ENCODE measurements at places on chromosomes 16 and 17.

DNA sequence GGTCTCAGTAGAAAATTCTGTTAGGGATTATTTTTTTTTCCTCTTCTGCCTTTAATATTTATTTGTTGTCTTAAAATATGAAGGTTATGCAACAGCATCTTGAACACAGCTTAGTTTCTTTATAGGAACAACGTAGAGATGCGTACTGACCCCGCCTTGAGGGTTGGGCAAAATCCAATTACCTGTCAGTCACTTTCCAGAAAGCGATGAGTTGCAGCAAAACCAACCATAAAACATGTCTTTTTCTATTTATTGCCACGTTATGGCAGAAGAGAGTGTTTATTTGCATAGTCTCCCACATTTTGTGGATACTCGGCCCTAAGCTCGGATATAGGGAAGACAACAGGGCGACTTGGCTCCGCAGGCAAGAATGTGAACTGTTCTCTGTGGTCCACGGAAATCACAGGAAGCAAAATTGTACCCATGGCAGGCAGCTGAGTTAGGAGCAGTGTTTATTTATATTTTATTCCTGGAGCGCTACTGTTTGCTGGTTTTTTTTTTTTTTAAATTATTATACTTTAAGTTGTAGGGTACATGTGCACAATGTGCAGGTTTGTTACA lies 44.3 kb upstream of the CACNG5 start:
- no peak for DNase-seq

GRCh38 chr16:67986949-67987348 lies 6.7 kb upstream of the DPEP3 start:
- no peak for DNase-seq

- peak; percentile 48 for DNase-seq
Measured at GRCh38 chr17:58991718-58992331, 114.9 kb downstream of the TRIM37 start.

DNA sequence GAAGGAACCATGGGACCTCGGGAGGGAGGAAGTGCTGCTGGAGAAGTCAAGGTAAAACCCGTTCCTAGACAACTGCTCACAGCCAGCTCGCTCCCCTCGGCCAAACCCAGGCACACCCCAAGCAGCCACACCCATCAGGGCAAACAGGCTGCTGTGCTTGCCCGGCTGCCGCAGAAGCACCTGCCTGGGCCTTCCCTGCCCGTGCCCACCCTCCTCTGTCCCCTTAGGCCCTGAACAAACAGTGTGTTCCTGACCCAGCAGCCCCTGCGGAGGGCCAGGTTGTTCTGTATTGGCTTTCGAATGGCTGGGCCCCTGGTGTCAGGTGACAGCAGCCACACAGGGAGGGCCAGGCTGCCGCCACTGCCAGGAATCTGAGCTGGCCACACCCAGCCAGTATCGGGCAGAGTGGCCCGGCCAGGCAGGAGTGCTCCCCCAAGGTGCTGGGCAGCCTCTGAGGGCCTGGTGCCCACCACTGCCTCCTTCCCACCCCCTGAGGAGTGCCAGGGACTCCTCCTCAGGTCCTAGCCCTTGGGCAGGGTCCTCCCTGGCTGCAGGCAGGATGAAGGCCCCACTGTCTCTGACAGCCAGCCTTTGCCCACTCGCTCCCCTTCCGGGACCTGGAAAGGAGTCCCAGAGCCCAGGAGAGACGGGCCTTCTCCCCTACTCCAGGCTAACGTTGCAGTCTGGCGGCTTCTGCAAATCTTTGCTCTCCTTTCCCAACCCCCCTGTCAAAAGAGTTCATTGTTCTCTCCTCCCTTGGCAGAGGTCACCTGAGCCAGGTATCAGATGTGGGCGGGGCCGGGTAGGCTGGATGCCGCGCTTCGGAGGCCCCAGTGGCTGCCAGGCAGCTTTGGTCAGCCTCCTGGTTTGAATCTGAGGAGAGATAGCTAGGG lies 24.0 kb downstream of the LLGL2 start:
- DNase-seq = no peak

DNA sequence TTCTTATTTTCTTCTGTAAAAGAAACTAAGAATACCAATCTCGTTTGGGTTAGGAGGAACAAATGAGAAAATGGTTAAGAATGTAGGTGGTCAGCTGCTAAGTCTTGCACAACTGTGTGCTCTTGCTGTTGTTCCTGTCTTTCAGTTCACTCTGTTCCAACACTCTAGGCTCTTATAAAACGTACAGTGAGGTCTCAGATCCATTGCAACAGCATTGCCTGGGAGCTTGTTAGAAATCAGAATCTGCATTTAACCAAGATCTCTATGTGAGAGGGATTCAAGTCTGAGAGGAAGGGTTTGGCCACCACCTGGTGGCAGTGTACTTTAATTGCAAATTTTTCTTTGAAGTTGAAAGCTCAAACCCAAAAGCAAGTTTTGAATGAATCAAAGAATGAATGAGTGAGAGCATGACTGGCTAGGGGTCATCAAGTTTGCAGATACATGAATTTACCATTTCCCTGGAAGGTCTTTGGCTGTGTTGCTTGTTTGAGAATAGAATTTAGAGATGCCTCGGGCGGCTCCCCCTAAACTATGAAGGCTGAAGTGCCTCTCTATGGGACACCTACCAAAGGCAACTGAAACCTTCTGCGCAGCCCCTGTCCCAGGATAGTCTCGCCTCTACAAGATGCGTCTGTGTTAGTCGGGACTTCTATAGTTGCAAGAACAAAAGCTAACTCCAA lies 2.5 kb downstream of the ALOX15B start:
- peak; percentile 63 for DNase-seq

DNA sequence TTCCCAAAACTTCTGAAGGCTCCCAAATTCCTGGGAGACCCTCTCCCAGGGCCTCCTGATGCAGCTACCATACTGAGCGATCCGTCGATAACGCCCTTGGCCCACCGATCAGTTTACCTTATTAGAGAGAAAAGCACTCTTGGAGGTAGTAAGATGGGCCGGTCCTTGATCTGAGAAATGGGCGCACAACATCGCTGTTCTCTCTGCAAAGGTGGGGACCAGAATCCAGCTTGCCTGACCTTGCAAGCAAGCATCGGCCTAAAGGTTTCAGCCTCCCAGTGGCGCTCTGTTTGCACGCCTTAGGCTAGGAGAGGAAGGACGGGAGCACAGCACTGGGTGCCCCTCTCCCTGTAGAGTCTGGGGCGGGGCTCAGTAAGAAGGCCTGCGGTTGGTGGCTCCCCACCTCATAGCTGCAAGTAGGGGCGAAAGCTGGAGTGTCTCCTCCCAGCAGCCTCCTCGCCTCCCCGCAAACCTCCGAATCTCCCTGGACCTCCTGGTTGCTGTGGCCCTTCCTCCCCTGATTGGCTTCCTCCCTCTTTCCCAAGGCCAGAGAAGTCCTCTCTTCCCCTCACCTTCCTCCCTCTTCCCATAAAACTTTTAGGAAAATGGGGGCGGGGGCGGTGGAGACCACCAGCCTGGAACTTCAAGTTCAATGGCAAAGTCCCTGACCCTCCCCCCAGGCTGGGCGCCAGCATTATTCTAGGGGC lies at the start of gene PRAC1:
PRAC1 (minus strand) TSS at position 318 of the 707 bp plus-strand sequence; CDS start at position 192, 126 bp downstream.
- DNase-seq = no peak

GRCh38 chr17:64264891-64265290 lies 1.8 kb upstream of the TEX2 start:
- no peak for DNase-seq

DNA sequence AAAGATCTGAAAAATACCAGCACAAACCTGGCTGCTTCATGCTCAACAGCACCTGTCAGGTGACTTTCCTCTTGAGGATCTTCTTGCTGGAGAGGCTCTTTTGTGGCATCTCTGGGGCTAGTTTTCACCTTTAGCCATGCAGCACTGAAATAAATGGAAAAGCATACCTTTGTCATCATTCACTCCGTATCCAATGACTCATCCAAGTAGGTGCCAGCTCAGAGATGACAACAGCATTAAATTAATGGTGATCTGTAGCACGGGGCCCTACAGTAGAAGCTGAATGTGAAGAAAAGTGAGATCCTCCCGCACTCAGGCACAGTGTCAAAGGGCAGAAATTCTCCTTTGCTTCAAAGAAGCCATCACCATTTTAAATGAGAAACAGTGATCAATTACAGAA lies 32.2 kb downstream of the KIAA0753 start:
- no peak for DNase-seq

DNA sequence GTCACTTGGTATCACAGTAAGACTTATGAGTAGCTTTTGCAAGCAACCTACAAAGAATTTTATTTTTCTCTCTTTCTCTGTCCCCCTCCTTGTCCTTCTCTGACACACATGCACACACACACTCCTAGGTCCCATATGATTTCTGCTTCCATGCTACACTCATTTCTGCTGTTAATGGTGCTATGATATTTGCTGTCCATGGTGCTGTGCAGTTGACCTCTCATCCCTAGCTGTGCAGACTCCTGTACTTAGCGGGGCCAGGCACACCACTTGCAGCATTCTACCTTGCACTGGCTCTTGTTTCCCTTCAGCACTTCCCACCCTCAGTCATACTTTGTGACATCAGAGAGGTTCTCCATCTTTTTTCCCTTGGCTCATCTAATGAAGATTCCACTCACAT lies 158.9 kb upstream of the CNTNAP4 start:
- DNase-seq = no peak

DNA sequence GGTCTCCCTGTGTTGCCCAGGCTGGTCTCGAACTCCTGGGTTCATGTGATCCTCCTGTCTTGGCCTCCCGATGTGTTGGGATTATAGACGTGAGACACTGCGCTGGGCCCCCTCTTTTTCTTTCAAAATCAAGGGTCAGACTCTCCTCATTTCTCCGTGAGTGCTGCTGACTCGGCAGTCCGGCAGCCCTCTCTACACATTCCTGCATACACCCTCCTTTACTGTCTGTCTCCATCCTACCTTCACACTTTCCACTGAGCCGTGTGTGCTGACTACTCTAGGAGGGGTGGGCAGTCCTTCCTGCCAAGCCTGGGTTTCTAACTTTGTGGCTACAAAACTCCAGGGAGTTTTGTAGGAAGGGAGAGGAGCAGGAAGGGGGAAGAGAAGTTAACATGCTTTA lies 195.2 kb downstream of the PARN start:
- no peak for DNase-seq

- DNase-seq = no peak
Measured at GRCh38 chr16:81335669-81336068, 20.9 kb downstream of the GAN start.

- DNase-seq = no peak
Measured at GRCh38 chr16:47943235-47943634, 212.6 kb downstream of the ABCC12 start.

- DNase-seq = no peak
Measured at GRCh38 chr17:44119062-44119461, 4.4 kb downstream of the HDAC5 start.

DNA sequence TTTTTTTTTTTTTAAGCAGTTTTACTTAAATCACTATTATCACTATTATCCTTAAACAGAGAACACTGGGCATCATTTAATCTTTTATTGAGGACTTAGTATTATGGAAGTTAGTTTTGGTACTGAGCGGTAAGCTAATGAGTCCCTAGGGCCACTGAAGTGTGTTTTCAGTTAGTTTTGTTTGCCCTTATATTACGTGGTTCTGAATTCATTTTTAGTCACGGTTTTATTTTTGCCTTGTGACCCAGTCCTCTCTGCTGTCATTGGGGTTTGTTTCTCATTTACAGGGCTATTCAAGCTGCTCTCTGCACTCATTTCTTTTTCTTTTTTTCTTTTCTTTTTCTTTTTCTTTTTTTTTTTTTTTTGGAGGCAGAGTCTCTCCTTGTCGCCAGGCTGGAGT lies 17.3 kb downstream of the RABEP1 start:
- DNase-seq = no peak

- peak; percentile 77 for DNase-seq
Measured at GRCh38 chr17:8997994-8998628, 23.2 kb upstream of the NTN1 start.

GRCh38 chr16:83926726-83927397 lies 26.2 kb upstream of the OSGIN1 start:
- DNase-seq = peak; percentile 92

- DNase-seq = no peak
Measured at GRCh38 chr16:72769876-72770275, 278.1 kb downstream of the ZFHX3 start.

- DNase-seq = no peak
Measured at GRCh38 chr17:40810494-40810893, 10.7 kb upstream of the KRT28 start.

GRCh38 chr16:30063893-30064728 lies 1.4 kb upstream of the ALDOA start:
- no peak for DNase-seq

DNA sequence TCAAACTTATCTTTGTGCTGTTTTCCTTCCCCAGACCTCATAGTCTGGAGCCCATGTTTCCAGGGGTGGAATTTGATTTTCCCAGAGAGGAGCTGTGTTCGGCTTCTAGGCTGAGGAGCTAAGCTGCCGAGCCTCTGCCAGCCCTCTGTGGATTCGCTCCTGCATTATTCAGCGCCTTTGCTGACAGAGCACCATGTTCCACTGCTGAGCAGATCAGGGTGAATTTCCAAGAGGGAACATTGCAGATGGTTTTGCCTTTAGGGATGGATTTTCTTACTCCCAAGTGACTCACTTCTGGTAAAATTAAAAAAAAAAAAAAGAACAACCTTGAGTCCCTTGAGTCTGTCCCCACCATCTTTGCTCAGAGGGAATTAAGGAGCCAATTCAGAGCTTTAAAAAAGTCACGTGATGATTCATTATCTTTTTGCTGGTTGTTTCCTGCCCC lies 229.5 kb downstream of the PRKCA start:
- no peak for DNase-seq

Measured in HTR-8/SVneo (cell line).